ENCODE measurements at places on chromosomes 2 and 18.

GRCh38 chr2:61995515-61995914, 90.0 kb downstream of the COMMD1 start:
- no peak for DNase-seq

GRCh38 chr2:189982780-189983394, 79.6 kb downstream of the MSTN start:
- peak; percentile 7 for DNase-seq

DNA sequence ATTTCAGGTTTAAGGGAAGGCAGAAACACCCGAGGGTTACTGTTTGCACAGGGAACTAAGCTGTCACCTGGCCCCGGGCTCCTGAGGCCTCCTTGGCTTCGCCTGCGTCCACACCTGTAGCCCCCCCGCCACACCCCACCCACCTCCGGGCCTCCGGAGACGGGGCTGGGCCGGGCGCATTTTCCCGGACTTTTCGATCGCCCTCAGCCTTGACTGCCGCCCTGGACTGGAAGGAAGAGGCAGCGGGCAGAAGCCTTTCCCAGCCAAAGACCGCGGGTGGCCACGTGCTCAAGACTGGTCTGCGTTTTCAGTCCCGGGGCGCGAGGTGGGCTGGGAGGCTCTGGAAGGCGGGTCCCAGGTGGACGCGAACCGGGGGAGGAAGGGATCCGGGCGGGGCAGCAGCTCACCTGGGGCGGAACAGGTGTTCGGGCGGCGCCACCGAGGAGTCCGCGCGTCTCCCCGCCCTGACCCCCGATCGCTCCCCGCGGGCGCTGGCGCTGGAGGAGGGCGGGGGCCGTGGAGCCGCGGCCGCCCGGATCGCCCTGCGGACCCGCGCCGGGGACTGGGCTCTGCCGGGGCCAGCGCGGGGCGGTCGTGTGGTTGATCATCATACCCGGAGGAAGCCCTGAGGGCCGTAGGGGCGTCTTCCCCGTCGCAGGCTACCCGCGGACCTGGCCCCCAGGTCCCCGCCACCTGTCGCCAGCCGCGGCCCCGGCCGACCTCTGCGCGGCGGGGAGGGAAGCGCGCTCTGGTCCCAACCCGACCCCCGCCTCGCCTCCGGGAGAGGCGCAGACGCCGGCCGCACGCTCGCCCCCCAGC, 3.2 kb downstream of the ID2 start:
- DNase-seq = no peak

- no peak for DNase-seq
These were observed 54.5 kb downstream of the EVA1A start for GRCh38 chr2:75506101-75506697.

- DNase-seq = no peak
These were observed 40.1 kb downstream of the ODC1 start for GRCh38 chr2:10407841-10408648.

DNA sequence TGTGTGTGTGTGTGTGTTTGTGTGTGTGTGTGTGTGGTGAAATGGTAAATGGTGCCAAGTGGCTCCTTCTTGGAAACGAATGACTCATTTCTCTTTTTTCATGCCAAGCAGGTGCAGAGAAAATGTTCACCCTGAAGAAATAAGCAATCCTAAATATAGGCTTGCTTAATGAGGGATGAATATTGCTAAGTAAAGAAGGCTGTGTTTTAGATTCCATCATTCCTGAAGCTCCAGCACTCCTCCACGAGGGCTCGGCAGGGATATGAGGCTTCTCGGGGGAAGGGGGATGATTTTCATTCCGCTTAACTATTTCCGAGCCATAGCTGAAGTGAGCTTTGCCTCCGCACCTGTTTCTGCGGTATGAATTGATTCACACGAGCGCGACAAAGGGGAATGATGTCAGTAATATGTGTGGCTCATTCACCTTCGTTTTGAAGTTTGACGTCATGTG, 72.9 kb downstream of the TSN start:
- DNase-seq = no peak

GRCh38 chr18:67468038-67468437, 48.5 kb downstream of the DSEL start:
- DNase-seq = no peak

DNA sequence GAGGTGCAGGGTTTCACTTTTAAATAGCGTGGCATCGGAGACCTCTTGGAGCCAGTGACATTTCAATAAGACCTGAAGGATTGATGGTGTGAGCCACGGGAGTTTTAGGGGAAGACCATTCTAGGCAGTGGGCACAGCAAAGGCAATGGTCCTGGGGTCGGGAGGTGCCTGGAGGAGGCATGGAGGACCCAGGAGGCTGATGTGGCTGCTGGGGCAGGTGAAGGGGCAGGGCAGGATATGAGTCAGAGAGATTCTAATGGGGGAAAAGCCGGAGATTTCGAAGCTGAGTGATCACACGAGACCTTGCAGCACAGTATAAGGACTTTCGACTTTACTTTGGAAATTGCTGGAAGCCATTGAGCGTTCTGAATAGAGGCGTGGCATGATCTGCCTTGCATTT, 79.6 kb upstream of the KCNE4 start:
- DNase-seq = no peak

- no peak for DNase-seq
These were observed 64.8 kb upstream of the EML6 start for GRCh38 chr2:54658564-54659071.

GRCh38 chr2:22283436-22283835, 1101.5 kb upstream of the KLHL29 start:
- DNase-seq = no peak

DNA sequence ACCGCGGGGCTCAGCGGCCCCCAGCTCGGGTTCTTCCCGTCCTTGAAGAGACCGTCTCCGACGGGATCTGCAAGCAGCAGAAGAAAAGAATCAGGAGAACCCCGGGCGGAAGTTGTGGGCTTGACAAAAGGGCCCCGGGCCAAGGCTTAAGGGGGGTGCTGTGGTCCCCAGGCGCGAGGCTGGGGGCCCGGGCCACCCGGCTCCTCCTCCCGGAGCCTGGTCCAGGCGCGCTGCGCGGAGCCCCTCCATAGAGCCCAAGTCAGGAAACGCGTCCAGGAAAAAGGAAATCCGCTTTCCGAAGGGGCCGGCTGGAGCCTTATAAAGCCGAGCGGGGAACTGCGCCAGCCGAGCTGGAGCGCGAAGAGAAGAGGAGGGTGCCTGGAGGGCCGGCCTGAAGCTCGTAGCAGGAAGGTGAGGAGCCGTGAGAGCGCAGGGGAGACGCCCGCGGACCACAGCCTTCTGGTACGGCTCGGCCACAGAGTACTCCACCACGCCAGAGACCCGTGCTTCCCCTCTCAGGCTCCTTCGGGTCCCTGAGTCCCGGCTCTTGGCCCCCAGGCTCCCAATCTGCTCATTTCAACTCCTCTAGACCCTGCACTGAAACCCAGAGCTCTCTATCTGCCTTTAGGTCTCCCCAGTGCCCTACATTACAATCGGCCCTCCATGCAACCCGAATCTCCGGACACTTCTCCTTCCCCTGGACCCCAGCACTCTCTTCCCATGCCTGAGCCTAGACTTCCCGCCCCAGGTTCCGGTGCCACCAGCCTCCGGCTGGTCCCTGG, 554 bp downstream of the FEV start:
- DNase-seq = no peak
